ENCODE measurements at places on chromosomes 2 and 18.

DNA sequence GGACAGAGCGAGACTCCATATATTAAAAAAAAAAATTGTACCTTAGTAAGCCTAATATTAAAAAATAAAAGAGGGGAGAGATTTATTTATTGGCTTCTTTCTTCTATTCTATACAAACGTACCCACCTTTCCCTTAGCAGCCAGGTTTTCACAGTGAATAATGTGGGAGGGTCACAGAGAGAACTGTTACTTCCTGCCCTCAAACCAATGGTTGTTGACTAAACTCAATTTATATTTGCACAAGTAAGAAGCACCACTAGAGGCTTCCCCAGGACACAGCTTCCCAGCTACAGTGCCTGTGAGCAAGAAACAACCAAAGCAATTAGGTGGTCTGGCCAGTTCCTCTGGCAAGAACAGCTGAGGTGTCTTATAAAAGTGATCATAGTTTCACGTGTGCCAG lies 28.9 kb upstream of the GALR1 start:
- no peak for DNase-seq

- no peak for DNase-seq
These were observed 259.4 kb downstream of the GBX2 start for GRCh38 chr2:235908826-235909225.

DNA sequence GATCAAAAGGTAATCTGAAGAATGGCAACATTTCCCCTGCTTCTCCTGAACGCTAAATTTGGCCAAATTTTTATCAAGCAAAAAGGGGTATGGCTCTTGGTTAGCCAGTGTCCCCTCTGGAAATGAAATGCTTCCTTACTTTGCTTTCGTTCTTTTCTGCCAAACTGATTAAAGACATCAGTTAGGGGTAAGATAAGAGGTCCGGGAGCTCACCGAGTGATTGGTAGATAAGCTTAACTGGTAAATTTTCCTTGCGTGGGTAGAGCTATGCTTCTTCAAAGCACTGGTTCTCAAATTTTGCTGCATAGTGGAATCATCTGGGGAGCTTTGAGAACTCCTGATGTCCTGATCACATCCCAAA lies 62.7 kb upstream of the MAPRE2 start:
- DNase-seq = no peak

DNA sequence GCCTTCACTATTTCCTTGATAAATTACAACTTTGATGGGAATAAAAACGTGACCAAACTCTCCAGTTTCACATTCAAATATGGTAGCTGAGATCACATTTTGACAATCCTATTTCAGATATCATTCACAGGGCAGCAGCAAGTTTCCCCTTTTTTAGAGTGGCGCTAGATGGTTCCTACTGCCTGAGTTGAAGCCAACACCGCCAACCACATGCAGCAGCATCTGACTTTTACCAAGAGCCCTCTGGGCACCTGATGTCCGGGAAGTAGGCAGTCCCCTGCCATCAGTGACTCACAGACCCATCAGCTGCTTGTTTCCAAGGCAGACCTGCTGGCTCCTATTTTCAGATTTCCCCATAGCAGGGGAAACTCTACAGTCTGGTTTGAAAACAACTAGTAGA lies 4.0 kb upstream of the MREG start:
- DNase-seq = no peak

DNA sequence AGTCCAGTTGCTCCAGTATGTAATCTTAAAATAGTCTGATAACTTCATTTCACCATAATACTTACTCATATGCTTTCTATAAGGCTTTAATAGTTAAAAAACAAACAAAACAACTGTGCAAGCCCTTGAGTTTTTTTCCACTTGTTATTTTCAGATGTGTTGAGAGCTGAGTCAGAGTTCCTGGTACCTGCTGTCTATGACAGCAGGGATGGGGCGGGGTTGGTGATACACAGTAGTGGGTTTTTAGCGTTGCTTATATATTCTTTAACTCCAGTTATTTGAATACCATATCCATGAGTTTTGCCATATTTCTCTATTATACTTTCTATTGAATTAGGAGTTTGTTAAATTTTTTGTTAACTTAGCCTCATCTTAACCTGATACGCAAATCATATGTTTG lies 5.0 kb downstream of the NAPG start:
- no peak for DNase-seq

DNA sequence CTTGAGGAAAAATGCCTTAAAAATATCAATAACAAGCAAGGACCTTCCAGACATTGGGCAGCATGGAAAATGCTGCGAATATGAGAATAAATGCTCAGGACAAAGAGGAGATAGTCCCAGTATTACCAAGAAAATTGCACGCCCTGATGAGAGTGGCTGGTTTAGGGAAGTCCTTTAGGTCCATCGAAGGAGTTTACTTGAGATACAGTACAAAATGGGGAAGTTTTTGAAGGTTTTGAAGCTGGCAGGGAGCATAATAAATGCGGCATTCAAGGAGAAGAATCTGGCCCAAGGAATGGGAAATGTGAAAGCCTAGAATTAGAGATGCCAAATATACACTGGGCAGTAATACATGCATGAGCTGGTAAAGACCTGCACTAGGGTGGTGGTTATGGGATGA lies 90.2 kb upstream of the SPATS2L start:
- no peak for DNase-seq

GRCh38 chr2:203553784-203554183 lies 18.7 kb upstream of the RAPH1 start:
- no peak for DNase-seq

DNA sequence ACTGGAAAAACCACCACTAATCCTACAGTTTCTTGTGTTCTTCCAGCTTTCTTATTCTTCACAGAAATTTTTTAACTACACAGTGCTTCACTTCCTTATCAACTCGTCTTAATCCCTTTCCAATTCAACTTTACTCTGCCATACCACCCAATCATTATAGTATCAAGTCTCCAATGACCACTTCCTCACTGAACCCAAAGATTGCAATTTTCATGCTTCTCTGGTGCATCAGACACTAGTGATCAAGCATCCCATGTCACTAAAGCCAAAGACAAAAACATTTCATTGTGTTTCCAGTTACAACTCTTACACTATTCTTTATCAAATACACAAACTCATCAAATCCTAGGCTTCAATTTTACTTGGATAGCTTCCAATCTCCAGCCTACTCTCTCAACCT lies 9.5 kb downstream of the CHAC2 start:
- DNase-seq = no peak

DNA sequence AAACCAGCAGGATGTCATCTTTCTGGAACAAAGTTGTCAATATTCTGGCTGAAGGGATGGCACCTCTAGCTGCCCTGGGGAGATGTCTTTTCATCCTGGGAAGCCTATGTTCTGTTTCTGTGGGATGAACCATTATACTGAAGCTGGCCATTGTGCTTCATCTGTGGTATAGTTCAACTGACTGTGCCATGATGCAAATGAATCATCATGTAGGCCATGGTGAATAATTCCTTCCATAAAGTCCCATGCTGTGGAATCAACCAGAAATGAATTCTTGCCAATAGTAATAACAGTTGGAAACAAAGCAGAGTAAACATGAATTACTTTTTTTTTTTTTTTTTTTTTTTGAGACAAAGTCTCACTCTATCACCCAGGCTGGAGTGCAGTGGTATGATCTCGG lies 64.1 kb upstream of the CNGA3 start:
- DNase-seq = no peak

DNA sequence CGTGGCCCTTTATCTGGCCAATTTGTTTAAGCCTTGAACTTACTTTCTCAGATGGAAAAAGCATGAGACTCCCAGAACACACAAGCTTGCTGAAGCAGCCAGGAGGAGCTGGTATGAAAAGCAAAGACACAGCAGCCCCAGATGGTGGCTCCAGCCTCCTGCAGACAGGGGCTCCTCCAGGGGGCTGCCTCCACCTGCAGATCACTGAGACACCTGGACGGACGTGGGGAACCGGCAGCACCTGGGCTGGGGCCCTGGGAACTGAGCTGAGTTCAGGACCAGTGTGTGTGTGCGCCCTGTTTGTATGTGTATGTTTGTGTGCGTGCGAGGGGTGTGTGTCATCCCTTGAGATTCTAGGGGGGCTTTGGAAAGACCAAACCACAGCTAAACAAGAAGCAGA lies 8.6 kb downstream of the CYS1 start:
- no peak for DNase-seq

DNA sequence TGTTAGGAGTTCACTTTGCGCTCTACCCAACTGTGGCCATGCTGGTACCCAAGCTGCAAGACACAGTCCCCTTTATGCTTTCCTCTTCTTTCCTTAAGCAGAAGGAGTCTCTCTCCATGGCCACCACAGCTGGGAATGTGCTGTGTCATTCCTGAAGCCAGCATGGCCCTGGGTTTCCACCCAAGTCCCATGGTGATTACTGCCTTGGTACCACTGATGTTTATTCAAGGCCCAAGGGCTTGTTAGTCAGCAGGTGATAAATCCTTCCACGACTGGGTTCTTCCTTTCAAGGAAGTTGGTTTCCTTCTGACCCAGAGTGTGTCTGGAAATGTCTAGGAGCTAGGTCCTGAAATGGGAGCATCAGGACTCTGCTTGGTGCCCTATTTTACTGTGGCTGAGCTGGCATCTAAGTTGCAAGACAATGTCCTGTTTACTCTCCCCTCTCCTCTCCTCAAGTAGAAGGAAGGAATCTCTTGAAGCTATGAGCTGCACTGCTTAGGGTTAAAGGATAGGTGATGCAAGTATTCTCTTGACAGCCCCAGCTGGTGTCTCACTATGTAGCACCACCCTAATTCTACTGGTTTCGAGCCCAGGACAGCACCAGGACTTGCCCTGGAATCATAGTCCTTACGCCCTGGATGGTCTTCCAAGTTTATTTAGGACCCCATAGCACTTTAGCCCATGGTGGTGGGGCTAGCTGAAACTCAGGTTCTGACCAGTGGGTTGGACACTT lies 18.7 kb upstream of the NUP35 start:
- no peak for DNase-seq

DNA sequence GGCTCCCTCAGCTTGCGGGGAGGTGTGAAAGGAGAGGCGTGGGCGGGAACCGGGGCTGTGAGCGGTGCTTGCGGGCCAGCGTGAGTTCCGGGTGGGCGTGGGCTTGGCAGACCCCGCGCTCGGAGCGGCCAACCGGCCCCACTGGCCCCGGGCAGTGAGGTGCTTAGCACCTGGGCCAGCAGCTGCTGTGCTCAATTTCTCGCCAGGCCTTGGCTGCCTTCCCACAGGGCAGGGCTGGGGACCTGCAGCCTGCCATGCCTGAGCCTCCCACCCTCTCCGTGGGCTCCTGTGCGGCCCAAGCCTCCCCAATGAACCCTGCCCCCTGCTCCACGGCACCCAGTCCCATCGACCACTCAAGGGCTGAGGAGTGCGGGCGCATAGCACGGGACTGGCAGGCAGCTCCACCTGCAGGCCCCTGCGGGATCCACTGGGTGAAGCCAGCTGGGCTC lies 48.2 kb downstream of the RNF138 start:
- DNase-seq = no peak

GRCh38 chr18:76441002-76441667 lies 53.9 kb downstream of the ZNF516 start:
- no peak for DNase-seq

DNA sequence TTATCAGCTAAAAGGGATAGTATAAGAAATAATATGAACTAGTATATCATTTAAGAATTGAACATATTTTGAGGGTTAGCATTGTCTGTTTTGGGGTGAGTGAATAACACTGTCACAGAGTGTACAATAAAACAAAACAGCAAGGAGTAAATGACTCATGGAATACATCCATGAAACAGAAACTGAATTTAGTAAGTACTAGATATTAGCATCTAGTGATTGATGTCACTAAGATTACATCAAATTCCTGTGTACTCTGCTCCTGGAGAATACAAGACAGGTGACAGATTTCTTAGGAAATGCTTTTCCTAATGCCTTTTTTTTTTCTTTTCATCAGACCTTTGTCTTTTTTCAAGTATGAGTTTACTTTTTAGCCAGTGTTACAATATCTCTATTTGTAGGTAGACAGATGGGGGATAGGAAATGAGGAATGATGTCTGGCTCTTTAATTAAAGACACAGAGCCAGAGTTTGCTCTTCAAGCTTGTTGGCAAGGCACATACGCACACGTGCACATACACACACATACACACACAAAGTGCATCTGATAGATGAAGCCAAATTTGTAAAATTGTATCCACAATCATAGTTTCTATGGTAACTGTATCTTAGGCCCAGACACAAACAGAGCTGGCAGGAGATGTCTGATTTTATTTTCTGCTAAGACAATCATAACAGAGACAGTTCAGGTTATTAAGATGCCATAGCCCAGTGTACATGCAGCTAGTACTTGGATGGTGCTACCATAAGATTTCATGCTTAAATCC lies 138.2 kb upstream of the NRP2 start:
- DNase-seq = no peak
